Pulmonary artery endothelial cell (primary cell): ENCODE measurements at places on chromosomes 7 and 10. TPM values are rescaled to one million over a fixed set of nuclear protein-coding genes. Genes with fewer than 3 reads are reported as not detected.

Gene RUFY2
- total RNA-seq: 15.0 and 18.4 TPM in 2 replicates

Gene TACR2
- total RNA-seq: 0.07 TPM in 2 replicates

Gene PRSS1
- not detected in 2 replicates for total RNA-seq

Gene NT5C2
- 43.3 and 55.1 TPM in 2 replicates for total RNA-seq

Gene PON3
- total RNA-seq: 0.04 and 0.20 TPM in 2 replicates

Gene ANKRD61
- 0.07 TPM in 2 replicates for total RNA-seq

Gene GIMAP4
- 60.1 and 63.4 TPM in 2 replicates for total RNA-seq

DNA sequence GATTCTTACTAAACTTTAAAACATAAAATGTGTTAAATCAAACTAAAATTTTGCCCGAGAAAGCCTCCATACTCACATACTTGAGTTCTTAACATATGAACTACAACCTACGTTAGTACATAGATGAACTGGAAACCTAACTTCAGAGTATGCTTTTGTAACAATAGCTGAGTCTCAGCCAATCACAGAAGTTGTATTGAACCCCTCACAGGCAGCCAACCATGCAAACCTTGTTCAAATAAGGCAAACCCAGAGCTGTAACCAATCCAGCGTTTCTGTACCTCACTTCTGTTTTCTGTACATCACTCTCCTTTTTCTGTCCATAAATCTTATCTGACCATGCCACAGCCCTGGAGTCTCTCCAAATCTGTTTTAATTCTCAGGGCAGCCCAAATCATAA lies 157.3 kb upstream of the COL1A2 start:
- no peak for DNase-seq

DNA sequence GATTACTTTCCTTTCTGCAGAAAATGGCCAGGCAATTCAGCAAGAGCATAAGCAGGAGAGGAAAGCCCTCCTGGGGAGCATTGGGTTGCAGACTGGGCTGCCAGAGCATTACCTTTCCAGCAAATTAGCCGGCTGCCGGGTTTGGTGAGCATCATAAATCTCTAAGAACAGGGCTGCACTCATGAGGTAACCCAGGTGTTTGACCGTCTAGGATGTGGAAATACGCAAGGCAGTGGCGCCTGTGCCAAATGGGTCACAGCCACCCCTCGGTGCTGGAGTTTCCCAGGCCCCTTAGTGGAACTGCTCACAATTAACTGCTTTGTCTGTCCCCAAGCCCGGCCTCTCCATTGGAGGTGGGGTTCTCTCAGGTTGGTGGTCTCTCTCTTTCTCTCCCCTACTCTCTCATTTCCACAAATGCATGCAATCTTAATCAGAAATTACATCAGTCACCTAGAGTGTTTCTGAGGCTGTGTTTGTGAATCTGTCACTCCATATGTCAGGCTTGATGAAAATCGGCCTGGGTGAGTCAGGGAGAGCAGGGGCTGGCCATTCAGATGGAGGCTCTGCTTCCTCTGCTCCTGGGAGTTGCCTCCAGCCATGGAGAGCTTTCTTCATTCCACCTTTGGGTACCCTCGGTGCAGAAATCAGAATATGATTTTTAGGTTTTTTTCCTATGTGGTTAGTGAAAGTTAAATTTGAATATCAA lies 26.7 kb downstream of the PTN start:
- DNase-seq: no peak

DNA sequence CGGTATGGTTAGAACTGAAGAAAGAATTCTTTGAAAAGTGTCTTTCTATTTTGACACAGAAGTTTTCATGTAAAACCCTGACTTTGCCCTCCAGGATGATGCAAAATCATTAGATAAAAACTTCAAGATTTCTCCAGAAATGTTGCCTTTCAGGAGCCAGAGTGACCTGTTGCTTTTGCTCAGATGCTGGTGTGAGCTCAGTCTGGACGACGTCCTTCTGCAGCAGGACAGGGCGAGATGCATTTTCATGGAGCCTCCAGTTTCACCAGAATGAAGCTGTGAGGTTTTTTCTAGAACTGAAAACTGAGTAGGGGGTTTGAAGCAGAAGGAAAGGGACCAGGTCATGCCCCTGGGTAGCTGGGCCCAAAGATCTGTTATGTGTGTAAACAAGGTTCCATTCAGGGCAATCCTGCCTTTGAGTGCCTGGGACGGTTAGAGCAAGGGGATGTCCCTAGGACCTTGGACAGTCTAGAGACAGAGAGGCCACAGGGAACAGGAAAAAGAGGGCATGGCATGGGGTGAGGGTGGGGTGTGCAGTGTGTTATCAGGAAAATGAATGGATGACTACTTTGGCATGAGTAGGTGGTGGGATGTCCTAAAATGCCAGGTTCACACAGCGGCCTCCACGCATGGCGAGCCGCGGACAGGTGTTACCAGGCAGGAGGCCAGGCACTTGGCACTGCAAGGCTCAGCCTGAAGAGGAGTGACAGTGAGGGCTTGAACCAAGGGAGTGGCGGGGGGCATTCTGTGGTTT lies 356.3 kb downstream of the CXCL12 start:
- DNase-seq: no peak

GRCh38 chr7:43377196-43377960 lies 205.5 kb upstream of the STK17A start:
- DNase-seq: no peak

DNA sequence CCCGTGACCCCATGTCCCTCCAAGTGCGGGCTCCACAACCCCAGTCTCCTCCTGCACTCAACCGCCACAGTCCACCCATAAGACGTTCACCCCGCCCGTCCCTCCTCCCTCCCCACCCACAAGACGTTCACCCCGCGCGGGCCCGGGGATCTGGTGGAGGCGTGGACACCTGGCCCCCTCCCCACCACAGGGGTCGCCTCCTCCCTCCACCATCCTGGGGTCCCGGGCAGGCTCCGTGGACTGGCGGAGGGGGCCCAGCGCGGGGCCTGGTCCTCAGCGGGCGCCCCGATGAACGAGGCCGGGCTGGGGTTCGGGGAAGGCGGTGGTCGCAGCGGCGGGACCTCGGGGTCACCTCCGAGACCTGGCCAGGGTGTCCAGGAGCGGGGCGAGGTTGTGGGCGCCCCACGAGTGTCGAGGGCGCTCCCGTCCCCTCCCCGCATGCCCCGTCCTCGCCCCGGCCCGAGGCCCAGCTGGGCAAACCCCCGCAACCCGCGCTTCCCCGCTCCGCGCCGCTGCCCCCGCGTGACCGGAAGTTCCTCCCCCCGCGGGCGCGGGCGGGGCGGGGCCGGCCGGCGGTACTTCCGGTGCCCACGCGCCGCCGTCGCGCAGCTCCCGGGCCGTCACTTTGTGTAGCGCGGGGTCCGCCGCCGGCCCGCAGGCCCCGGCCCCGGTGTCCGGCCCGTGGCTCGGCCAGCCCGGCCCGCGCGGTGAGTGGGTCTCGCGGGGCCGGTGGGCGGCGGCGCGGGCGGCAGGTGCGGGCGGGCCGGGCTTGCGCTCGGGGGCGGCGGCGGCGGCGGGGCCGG lies at the start of gene ZNF316:
TSS of gene ZNF316 (plus strand) at position 578 of the 803 bp plus-strand sequence. CDS start 5,092 bp downstream, outside the sequence.
- DNase-seq: no peak

DNA sequence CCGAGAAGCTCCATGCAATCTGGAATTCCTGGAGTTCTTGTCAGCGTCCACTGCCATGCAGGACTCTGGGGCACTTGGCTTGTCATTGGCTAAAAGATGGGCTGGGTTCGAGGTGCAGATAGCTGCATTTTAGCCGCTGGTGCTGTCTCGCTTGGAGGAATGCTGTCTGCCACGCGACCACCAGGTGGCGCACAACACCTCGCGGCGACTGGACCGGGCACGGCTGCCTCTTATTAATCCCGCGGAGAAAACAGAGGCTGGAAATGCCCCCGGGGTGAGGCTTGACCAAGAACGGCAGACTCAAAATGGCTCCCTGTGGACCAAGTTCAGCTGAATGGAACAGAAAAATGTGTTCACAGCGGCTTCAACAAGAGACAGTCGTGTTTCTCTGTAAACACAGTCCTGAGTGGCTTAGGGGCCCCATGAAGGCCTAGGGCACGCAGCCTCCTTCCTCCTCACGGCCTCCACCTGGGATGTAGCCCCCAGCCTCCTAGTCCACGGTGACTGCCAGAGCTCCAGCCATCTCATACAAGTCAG lies 46.2 kb downstream of the AOC1 start:
- no peak for DNase-seq

DNA sequence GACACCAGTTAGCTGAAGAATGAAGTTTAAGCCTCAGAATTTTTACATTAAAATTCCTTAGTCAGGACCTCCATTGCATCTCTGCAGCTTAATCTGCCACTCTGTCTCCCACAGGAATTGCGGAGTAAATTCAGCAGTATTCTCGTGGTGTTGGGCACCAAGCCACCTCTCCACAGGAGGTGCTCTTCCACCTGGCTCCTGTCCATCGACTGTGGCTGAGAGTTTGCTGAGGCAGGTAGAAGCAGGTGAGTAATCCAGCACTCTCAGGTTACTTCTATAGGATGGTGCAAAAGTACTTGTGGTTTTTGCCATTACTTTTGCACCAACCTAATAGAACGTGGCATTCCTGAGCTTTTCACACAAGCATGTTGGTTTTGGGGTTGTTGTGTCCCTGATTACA lies 134.1 kb downstream of the GFRA1 start:
- DNase-seq: no peak

DNA sequence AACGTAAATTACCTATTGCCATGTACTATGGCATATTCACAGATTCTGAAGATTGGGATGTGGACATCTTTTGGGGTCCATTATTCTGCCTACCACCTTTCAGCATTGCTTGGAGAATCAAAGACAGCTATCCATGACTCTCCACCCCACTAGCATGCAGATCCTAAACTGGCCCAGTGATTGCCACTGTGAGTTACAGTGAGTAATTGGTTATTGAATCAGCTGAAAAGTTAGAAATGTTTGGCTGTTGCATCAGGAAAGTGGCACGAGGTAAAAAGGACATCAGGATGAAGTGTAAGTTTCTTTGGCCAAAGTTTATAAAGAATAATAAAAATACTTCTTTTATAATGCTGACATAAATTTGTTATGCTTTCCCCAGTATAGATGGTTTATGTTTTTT lies 148.2 kb upstream of the ETV1 start:
- DNase-seq: no peak

DNA sequence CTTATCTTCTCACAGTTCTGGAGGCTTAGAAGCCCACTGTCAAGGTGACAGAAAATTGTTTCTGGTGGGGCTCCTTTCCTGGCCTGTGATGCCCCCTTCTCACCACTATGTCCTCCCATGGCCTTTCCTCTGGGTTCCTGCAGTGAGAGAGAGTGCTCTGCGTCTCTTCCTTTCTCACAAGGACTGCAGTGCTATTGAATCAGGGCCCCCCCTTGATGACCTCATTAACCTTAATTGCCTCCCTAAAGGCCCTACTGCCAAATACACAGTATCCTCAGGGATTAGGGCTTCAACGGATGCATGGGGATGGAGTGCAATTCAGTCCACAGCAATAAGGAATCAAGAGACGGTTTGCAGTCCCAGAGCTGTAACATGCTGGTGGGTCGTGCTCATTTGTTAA lies 82.0 kb upstream of the GRB10 start:
- no peak for DNase-seq

DNA sequence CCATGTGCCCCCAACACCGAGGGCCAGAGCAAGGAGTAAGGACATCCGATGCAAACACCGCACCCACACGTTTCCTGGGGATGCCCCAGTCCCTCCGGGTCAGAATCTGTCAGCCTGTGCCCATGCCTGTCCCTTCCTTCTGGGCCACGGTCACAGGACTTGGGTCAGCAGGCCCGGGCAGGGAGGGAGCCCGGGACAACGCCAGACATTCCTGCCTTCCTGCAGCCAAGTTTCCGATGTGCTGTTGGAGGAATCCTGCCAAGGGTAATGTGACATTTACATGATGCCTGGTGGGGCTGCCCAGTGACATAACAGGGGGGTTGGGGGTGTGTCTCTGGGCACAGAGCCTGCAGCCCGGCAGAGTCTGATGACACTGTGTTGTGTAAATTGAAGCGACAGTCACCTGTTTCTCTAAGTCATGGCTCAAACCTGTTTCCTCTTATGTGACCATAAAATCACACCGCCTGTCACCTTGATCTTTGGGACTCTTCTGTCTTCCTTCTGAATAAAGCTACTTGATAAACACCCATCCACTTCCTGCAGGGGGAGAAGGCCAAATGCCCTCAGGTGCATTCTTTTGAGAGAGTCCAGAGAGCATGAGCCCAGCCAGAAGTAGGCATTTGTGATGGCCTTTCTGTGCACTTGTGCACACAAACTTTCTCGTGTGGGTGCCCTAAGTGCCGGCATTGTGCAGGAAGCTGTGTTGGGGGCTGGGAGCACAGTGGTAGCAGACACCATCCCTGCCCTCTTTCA lies 175.3 kb upstream of the RHEB start:
- no peak for DNase-seq

- no peak for DNase-seq
Measured at GRCh38 chr10:115129752-115130151, 36.6 kb downstream of the ATRNL1 start.

GRCh38 chr10:26460736-26461135 lies 22.6 kb downstream of the APBB1IP start:
- no peak for DNase-seq

DNA sequence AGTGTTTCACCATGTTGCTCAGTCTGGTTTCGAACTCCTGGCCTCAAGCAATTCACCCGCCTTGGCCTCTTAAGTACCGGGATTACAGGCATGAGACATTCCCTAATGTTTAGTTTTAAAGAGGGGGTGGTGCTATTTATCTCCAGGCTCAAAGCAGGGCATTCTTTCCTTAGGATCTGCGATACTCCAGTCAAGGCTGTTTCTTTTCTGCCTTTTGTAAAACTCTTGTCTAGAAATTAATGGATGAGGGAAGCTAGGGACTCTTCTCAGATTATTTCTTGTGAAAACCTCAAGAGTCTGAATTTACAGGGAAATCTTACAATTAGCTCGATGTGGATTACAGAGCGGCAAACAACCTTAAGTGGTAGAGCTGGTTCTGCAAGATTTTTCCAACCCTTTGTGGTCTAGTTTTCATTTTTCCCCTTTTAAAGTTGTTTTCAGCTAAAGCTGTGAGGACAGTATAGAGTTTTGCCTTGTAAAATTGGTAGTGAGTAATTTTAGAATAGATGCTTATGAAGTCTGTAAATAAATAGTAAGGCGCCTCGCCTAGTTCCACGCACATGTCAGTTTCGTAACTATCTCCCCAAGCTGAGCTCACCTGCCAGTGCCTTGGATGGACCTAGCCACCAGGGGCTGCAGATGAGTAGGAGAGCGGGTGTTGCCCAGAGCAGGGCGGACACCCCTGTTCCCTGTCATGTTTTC lies 53.1 kb downstream of the CUX1 start:
- no peak for DNase-seq

GRCh38 chr7:94436018-94436604 lies 41.4 kb downstream of the COL1A2 start:
- DNase-seq: peak; percentile 39
